ENCODE measurements at places on chromosomes 12 and 14. TPM values are rescaled to one million over a fixed set of nuclear protein-coding genes. Genes with fewer than 3 reads are reported as not detected.

DNA sequence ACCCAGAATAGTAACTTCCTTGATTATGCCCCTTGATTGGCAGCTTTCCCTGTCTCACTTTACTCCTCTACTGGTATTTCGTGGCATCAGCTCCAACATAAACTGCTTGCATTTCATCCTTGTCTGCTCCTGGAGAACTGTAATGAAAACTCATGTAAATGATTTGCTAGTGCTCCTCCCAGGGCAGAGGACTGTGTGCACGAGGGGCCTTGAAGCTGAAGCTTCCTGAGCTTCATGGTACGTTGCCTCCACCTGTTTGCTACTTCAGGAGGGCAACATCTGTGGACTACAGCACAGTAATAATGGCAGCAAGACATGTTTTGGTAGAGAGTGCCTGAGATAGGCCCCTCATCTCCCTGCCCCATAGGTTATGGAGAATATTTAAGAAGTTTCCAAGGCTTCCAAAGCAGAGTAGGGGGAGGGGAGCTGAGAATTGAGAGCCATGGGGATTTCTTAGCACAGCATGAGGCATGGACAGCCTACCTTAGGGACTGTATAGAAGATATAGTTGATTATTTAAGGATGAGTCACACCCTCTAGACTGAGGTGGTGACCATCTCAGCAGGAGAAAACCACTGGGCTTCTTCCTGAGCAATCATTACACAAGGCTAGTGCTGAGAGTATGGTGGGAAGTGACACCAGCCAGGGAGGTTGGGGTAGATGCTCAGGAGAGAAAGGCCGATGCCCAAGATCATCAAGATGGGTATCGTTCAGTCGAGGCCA is 29.5 kb downstream of the CCDC198 start:
- no peaks in the 10 kb centered on the region for H3K4me1 ChIP-seq
- no peaks in the 10 kb centered on the region for H3K27me3 ChIP-seq
- DNase-seq: no peak
- H3K4me3 ChIP-seq: no peak overlapping the region

DNA sequence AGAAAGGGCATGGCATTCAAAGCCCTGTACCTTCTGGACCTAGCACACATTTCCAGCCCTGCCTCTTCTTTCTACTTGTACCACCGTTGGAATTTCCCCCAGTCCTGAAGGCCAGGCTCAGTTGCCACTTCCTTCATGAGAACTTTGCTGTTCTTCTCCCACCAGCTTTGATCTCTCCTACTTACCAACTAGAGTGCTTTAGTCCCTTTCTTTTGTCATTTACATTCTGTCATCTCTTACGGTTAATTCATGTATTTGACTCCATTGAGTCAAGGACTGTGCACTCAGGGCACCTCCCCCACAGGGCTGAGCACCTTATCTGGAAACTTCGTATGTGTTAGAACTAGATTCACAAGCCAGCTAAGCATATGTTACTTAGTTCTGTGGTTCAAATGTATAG is 26.3 kb downstream of the BICDL1 start:
- peaks cover 3% of the 10 kb centered on the region for H3K27me3 ChIP-seq
- H3K36me3 ChIP-seq: no peaks in the 10 kb centered on the region
- no peak for DNase-seq
- H3K4me1 ChIP-seq: no peaks in the 10 kb centered on the region

The KRT6B gene
- total RNA-seq: not detected

- no peaks in the 10 kb centered on the region for H3K36me3 ChIP-seq
- H3K4me1 ChIP-seq: no peaks in the 10 kb centered on the region
- DNase-seq: no peak
- H3K4me3 ChIP-seq: no peak overlapping the region
- H3K27ac ChIP-seq: no peak overlapping the region
- H3K27me3 ChIP-seq: no peaks in the 10 kb centered on the region
Observed at GRCh38 chr14:23877111-23877510, 76.5 kb upstream of the DHRS4 start.

The KCNH5 gene
- not detected for total RNA-seq

The LLPH gene
- 21.4 TPM for total RNA-seq

The GPR68 gene
- total RNA-seq: not detected

DNA sequence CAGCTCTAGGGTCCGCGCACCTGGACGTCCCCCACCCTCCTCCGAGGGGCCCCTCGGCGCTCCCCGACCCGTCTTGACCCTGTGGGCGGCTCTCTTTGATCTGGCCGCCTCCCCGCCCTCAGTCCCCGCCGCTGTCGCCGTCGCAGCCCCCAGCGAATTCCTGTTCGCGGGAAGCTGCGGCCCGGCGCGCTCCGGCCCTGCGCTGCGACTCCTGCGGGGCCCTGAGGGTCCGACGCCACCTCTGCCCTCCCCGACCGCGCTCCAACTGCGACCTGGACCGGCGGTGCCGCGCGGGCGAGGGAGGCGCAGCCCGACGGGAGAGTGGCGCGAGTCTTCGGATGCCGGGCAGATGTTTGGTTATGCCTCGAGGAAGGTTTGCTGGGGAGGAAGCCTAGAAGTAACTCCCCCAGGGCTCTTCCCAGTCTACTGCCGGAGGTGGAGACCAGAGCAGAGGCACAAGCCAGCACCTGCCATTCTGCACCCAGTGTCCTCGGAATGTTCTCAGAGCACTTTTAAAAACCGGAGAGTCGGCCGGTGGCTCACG is 440 bp upstream of the ISM2 start:
- H3K27ac ChIP-seq: no peak overlapping the region
- H3K27me3 ChIP-seq: peaks cover 30% of the 10 kb centered on the region
- H3K36me3 ChIP-seq: no peaks in the 10 kb centered on the region
- H3K4me3 ChIP-seq: peak overlapping the region; percentile 58
- no peaks in the 10 kb centered on the region for H3K4me1 ChIP-seq

DNA sequence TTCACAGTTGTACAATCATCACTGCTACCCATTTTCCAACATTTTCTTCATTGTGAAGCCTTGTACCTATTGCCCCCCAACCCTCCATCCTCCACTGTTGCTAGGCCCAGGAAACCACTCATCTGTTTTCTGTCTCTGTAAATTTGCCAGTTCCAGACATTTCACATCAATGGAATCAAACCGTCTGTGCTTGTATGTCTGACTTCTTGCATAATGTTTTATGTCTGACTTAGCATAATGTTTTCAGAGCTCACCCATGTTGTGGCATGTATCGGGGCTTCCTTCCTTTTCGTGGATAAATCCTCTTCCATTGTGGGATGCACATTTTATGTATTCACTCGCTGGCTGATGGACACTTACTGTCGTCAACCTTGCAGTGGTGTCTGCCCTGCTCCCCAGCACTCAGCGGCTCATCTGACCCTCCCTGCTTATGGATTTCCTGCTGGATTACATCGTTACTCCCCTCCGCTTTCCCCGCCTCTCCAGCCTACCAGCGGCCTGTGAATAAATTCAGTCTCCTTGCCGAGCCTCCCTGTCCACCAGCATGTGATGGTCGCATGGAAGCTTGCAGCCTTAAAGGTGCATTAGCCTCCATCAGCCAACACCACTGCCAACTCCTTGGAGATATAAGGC is 727.6 kb upstream of the TMEM132C start:
- H3K4me3 ChIP-seq: no peak overlapping the region
- H3K4me1 ChIP-seq: no peaks in the 10 kb centered on the region
- H3K27me3 ChIP-seq: no peaks in the 10 kb centered on the region
- no peak overlapping the region for H3K27ac ChIP-seq
- no peaks in the 10 kb centered on the region for H3K36me3 ChIP-seq

GRCh38 chr14:48725051-48725734 is 861.0 kb downstream of the RPS29 start:
- H3K27me3 ChIP-seq: no peaks in the 10 kb centered on the region
- DNase-seq: no peak
- no peaks in the 10 kb centered on the region for H3K4me1 ChIP-seq
- H3K36me3 ChIP-seq: no peaks in the 10 kb centered on the region
- no peak overlapping the region for H3K4me3 ChIP-seq

The EXOC3L4 gene
- total RNA-seq: 0.35 TPM

The CPNE6 gene
- not detected for total RNA-seq

DNA sequence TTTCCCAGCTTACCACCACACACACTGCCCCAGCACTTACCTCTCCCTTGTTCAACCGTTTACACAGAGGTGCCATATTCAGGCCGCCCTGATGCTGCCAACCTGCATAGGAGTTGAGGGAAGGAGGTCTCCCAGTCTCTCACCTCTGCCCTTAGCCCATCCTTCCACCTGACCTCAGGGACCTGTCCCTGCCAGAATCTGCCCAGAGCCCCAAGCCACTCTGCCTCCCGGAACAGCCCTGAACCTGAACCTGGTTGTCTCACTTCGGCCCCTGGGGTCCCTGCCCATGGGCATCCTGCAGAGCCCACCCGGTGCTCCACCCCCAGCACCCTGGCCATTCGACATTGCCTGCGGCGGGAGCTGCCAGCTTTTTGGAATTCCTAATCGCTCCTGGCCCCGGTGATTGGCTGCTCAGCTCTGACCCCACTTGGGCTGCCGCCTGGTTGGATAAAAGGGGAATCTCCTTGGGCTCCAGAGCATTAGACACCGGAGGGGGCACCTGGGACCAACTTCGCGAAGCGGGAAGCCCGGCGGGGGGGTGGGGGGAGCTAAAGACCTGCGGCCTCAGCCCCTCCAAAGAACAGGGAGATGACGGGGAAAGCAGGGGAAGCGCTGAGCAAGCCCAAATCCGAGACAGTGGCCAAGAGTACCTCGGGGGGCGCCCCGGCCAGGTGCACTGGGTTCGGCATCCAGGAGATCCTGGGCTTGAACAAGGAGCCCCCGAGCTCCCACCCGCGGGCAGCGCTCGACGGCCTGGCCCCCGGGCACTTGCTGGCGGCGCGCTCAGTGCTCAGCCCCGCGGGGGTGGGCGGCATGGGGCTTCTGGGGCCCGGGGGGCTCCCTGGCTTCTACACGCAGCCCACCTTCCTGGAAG is at the start of gene VSX2:
TSS of gene VSX2 (plus strand) at position 476 of the 874 bp plus-strand sequence. CDS start at position 589, 113 bp downstream.
- DNase-seq: no peak
- no peaks in the 10 kb centered on the region for H3K36me3 ChIP-seq
- H3K4me1 ChIP-seq: peaks cover 22% of the 10 kb centered on the region
- H3K27ac ChIP-seq: no peak within 1 kb of the TSS
- peak within 1 kb of the TSS; percentile 56 for H3K4me3 ChIP-seq
- peaks cover 76% of the 10 kb centered on the region for H3K27me3 ChIP-seq

The SYCP3 gene
- not detected for total RNA-seq

GRCh38 chr14:73223049-73223448 is 14.3 kb upstream of the PAPLN start:
- H3K4me1 ChIP-seq: peaks cover 2% of the 10 kb centered on the region
- DNase-seq: no peak
- H3K36me3 ChIP-seq: no peaks in the 10 kb centered on the region
- no peak overlapping the region for H3K4me3 ChIP-seq

- peaks cover 4% of the 10 kb centered on the region for H3K4me1 ChIP-seq
- H3K27ac ChIP-seq: peak overlapping the region; percentile 88
- H3K4me3 ChIP-seq: peak overlapping the region; percentile 65
- no peaks in the 10 kb centered on the region for H3K36me3 ChIP-seq
- H3K27me3 ChIP-seq: no peaks in the 10 kb centered on the region
Observed at GRCh38 chr12:7934091-7934888, 1.7 kb downstream of the SLC2A3 start.

The MIP gene
- not detected for total RNA-seq

DNA sequence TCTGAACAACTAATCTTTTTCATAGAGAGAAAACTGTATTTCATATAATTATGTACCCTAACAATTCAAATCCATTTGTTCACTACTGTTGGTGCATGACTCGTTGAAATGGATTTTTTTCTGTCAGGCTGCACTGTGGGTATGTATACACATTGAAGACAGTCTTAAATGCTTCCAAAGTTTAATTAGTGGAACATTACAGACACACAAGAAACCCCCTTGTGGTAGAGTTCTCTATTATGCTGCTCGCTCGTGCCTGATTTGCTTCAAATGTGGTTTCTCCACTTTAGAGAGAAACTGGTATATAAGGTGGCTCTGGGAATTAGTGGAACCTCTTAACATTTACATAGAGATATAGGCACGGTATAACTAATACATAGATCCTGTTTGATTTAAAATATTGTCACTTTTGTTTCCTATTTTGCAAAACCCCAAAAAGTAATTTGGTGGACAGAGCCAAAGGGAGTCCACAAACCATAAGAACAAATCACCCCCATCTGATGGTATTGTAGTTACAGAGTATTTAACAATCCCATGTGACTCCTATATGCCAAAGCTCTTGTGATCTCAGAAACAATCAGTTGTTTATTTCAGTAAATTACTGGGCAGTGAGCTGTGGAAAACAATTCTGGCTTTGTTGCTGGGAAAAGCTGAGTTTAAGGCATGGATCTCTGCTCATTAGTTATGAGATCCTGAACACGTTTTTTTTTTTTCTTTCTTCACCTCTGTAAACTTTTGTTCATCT is 159.5 kb downstream of the BRMS1L start:
- H3K27me3 ChIP-seq: no peaks in the 10 kb centered on the region
- H3K27ac ChIP-seq: no peak overlapping the region
- no peak for DNase-seq
- no peaks in the 10 kb centered on the region for H3K36me3 ChIP-seq

GRCh38 chr12:114430306-114430705 is 24.4 kb upstream of the TBX5 start:
- H3K36me3 ChIP-seq: no peaks in the 10 kb centered on the region
- no peak overlapping the region for H3K4me3 ChIP-seq
- DNase-seq: no peak
- H3K27me3 ChIP-seq: no peaks in the 10 kb centered on the region
- H3K27ac ChIP-seq: no peak overlapping the region

DNA sequence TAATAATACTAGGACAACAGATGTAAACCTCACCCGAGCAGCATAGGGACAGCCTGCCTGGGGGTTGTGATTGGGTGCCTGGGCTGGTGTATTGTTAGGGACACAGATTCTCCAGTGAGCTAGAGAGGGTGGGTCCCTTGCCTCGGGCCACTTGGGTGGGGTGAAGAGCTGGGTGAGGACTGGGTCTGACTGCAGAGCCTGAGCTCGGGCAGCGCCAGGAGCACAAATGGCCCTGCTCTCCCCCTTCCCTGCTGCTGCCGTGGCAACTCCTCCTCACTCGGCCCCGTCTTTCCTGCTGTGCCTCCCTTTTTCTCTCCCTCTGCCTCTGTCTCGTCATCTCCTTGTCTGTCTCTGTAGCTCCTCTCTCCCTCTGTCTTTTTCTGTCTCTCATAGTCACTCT is 115.4 kb downstream of the GLT1D1 start:
- H3K27me3 ChIP-seq: peaks cover 20% of the 10 kb centered on the region
- no peak for DNase-seq
- no peaks in the 10 kb centered on the region for H3K36me3 ChIP-seq
- H3K4me1 ChIP-seq: no peaks in the 10 kb centered on the region
- H3K27ac ChIP-seq: no peak overlapping the region

DNA sequence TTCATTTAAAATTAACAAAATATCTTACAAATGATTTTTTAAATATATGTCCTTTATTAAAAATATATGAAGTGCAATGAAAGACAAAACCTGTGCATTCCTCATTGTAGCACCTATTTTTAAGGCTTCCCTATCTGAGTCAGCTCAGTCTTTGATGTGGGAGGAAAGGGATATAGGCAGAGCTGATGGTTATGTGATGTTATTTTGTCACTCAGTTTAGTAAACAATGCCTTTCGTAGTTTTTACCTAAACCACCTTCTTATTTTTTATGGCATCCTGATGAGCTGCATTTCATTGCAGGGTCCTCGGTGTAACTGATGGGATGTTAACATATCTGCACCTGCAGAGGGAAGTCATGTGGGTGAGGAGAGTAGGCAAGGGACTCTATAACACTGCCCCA is 58.9 kb upstream of the FRMD6 start:
- no peaks in the 10 kb centered on the region for H3K27me3 ChIP-seq
- no peaks in the 10 kb centered on the region for H3K4me1 ChIP-seq
- H3K27ac ChIP-seq: no peak overlapping the region
- H3K4me3 ChIP-seq: no peak overlapping the region
- DNase-seq: no peak
